ENCODE measurements at places on chromosomes 7 and 10.

GRCh38 chr7:8119262-8119661 lies 142.7 kb downstream of the ICA1 start:
- no peak for DNase-seq

DNA sequence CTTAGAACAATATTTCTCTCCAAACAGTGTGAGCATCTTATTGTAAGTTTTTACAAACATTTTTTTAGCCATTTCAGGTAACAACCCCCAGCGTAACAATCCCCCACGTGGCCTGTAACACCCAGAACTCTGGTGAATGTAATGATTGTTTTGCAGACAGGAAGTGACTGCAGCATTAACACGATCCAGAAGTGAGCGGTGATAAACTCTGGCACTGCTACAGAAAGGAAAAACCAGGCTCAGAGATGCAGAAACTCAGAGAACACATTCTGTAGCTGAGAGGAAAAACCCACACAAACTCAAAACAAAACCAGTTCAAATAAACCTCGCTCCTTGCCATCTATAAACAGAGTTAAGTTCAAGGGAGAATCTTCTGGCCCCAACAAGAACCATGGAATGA lies 285.7 kb downstream of the FGFR2 start:
- DNase-seq = no peak

GRCh38 chr7:151257990-151258389 lies 9.5 kb upstream of the SMARCD3 start:
- DNase-seq = no peak

DNA sequence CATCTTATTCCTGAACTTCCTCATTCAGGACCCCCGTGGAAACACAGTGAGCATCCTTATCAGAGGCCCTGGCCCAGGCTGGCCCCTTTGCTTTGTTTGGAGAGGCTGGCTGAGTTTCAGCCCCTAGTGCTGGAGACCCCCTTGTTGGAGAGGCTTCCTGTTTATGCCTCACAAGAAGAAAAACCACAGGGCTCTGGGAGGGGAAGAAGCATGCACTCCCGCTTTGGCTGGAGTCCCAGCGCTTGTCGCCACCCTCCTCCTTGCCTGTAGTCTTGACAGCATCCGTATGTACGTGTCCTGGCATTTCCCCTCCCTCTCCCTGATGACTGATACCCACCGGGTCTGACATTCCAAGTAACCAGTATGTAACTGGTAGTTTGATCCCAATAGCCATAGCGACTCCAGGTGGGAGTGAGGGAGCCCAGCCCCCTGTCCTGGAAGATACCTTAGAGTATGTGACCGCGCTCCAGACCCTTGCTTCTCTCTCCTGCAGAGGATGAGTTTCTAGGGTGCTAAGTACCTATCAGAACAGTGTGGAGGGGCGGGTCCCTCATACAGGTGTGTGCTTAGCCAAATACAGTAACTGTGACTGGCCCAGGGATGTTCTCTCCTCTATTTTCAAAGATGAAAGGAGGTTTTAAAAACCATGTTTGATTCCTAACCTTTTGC lies 6.9 kb upstream of the ATP6V0E2 start:
- DNase-seq = no peak

GRCh38 chr7:121138262-121138933 lies 149.9 kb downstream of the CPED1 start:
- no peak for DNase-seq

GRCh38 chr10:59064080-59064692 lies 112.3 kb upstream of the PHYHIPL start:
- DNase-seq = no peak

DNA sequence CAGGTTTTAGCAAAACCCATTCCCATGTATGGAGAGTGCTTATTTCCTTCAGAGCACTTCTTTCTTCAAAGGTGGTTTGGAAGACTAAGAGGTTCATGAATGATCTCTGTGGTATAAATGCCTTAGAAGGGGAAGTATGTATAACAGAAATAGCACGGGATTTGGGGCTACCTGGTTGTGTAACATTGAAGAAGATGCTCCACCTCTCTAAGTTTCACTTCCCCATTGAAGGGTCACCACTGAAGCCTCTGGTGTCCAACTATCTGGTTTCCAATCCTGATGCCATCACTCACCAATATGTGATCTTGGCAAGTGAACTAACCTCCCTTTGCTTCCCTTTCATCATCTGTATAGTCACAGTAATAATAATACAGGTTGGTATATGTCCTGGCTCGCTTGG lies 37.2 kb downstream of the CYCS start:
- no peak for DNase-seq

DNA sequence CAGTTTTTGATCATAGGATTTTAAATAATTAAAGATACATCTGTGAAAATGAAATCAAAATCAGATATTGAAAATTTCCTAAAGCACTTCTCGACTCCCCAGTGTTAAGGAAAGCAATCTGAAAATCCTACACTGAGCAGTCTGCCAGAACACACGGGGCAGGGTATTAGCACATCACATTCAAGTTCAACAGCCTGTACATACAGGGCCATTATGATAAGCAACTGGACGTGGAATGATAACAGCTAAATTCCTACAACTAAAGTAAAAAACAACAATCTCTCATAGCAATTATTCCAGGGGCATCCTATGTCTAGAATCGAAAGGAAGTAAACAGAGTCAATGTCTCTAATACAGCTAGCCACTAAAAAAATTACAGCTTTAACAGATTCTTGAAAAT lies 31.7 kb downstream of the TRDMT1 start:
- DNase-seq = no peak

DNA sequence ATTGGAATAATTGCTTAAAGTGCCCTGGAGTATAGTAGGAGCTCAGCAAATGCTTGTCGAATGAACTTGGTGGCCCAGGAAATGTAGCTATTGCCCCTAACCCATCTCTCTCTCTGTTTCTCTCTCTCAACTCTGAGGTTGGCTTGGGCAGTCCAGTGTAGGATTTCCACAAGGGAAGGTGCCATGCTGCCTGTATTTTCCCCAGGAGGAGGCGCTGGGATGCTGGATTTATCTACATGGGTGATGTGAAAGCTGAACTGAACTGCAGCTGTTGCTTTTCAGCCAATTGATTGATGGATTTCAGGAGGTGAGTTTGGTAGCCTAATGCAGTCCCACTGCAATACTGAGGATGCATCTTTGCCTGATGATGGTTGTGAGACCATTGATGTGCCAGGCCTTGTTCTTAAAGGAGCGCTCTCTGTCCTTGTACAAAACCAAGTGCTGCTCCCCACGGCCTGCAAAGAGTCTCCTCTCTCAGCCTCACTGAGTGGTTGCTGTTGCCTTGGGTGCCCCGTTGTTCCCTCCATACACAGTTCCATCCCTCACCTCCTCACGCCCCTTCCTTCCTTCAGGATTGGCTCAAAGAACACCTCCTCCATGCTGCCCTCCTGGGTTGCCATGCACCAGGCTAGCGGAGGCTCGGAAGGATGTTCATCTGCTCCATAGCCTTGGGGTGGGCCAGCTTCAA lies 200.6 kb downstream of the GLRX3 start:
- DNase-seq = no peak

DNA sequence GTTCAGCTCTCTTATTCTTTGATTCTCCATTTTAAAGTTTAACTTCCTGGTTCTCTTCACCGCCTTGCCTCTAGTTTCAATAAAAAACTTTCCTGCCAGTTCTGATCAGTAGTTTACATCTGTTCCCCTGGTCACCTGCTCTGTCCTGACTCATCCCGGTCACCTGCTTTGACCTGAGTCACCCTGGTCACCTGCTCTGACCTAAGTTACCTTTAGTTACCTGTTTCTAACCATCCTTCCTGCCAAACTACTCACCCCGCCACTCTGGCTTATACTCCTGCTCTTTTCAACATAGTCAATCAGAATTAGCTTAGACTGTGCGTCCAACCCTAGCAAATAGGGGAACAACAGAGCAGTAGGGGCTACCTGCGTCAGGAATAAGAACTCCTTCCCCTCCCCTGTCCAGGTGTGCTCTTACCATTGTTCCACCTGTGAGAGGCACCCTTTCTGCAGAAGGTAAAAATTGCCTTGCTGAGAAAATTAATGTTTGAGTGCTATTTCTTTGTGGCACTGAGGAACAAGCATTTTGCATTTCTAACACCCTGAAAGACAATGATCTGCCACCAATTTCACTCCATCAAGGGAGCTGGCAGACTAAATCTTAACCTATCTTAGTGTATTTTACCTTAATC lies 263.6 kb downstream of the DOCK4 start:
- no peak for DNase-seq

DNA sequence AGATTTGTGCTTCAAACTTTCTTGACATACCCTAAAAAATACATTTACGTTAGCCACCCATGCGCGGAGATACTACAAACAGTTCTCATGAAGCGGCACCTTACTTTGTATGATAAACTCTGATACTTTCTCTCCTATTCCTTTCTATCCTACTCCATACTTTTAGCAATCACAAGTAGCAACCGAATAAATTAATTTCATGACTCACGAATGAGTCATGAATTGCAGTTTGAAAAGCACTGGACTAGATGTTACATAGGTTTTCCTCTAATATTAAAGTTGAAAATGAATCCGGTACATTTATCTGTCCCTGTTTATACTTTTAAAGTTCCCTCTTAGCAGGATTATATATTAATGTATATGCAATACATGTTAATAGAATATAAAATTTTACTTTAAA lies 67.6 kb downstream of the CUBN start:
- DNase-seq = no peak

GRCh38 chr10:106559442-106559841 lies 605.1 kb downstream of the SORCS1 start:
- DNase-seq = no peak

GRCh38 chr10:14185316-14186045 lies 145.2 kb downstream of the FRMD4A start:
- peak; percentile 17 for DNase-seq

DNA sequence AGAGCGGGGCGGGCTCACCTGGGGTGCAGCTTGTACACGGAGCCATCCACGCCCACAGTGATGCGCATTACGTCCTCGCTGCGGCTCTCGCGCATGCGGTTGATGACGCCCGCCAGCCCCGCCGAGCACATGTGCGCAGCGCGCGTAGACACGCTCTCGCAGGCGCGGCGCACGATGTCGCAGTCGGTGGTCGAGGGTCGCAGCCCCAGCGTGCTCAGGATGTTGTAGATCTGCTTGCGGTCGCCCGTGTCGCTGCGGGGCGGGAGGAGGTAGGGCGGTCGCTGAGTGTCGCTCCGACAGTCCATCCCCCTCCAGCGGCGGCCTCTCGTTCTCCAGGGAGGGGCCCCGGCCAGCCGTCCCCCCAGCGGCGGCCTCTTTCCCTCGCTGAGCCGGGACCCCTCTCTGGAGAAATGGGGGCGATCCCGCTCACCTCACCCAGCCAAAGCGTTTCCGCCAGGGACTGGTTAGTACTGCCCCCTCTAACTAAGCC lies 4.4 kb upstream of the MYL7 start:
- DNase-seq = peak; percentile 43

- DNase-seq = no peak
These were observed 150.5 kb downstream of the DKK1 start for GRCh38 chr10:52464368-52465124.

- DNase-seq = no peak
These were observed 1090.1 kb downstream of the KCNMA1 start for GRCh38 chr10:76547352-76547972.

GRCh38 chr10:987620-987869 lies 689 bp upstream of the GTPBP4 start:
- DNase-seq = no peak

- no peak for DNase-seq
These were observed 45.0 kb downstream of the VWDE start for GRCh38 chr7:12358694-12359093.

DNA sequence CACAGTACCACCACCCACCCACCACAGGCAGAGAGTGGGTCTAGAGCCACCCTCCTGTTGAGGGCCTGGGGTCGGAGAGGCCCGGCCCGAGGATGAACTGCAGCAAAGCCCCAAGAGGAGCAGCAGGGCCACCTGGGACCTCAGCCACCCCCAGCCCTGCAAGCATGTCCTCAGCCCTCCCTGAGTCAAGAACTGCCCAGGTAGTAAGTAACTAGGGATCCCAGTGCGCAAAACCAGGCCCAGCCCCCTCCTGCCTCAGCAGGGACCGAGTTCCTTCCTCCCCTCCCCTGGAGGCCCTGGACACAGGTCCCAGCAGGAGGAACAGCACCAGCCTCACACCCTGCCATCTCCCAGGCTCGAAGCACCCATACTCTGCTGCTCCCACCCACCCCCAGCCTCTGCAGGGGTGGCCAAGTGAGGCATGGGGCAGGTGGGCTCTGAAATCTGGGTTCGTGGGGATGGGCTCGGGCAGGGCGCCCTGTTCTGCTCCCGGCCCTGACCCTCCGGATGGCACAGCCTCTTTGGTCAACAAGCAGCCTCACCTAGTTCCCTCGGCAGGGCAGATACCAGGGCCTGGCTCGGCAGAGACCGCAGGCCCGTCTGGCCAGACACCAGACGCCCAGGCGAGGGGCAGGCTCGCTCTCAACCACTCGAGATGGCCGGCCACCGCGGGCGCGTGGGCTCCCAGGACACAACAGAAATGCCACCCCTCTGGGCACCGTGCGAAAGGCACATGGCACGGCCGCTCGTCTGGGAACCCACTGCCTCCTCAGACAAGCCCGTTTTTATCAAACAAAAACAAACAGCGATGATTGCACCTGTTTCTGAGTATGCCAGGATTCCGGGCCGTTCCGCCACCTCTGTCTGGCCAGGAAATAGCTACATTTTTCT lies 15.2 kb downstream of the PDGFA start:
- no peak for DNase-seq

DNA sequence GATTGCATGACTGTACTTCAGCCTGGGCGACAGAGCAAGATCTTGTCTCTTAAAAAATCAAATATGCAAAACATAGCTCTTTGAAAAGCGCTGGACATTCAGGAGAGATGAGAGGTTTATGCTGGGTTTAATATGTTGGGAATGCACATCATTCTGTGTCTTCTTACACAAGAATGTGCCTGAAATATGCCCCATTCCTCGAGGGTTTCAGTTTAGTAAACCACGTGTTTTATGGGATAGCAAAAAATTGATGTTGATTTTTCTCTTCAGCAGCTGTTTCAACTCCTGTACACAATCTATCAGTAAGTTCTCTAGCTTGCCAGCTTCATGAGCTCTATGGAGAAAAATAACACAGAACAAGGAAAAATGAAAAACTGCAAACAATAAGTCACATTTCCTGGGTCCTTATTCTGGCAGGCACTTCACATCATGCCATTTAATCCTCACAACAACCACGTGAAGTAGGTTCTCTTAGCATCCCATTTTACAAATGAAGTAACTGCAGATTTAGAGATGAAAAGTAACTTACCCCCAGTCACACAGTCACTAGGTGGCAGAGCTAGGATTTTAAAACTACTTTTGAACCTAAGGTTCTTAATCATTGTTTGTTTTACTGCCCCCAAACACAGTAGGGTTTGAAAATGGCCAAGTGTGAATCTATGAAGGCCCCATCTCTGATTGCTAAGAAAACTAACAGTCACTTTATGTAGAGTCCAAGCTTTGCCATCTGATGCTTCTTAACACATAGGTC lies 423.6 kb downstream of the PHTF2 start:
- DNase-seq = no peak

DNA sequence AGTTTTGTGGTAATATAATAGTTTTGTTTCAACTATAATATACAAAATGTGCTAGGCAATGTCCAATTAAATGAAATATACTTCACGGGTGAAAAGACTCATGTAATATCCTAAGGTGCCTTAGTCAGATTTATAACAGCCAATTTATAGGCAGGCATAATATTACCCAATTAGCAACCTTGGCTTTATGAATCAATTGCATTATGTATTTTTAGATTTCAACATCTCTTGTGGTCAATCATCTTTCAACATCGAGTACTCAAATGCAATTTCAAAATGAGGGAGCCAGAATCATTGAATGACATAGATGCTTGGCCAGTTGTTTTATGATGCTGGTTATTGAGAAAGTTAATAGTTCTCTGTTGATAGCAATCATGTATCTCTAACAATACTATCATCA lies 110.3 kb upstream of the SP8 start:
- no peak for DNase-seq

Measured in activated T-helper 9 cell treated with anti-CD3 and anti-CD28 coated beads, Interleukin-2, amount 50 U/mL, for 16 hours (primary cell).